ENCODE measurements at places on chromosomes 7 and 10. TPM values are rescaled to one million over a fixed set of nuclear protein-coding genes. Genes with fewer than 3 reads are reported as not detected.

The VPS41 gene
- total RNA-seq: 35.5 TPM

The EPHB6 gene
- 1.0 TPM for total RNA-seq

The CCDC172 gene
- not detected for total RNA-seq

The FERD3L gene
- total RNA-seq: not detected

The WDR86 gene
- 4.7 TPM for total RNA-seq

The STRIP2 gene
- total RNA-seq: 5.2 TPM

The PCGF6 gene
- 9.4 TPM for total RNA-seq

The RBP3 gene
- not detected for total RNA-seq

The PIK3AP1 gene
- 6.3 TPM for total RNA-seq

The GIMAP1 gene
- total RNA-seq: 1.0 TPM

The TACR2 gene
- not detected for total RNA-seq

The PARD3 gene
- 88.7 TPM for total RNA-seq

The TMEM273 gene
- total RNA-seq: 6.8 TPM

The NRCAM gene
- 13.6 TPM for total RNA-seq
